ENCODE measurements at places on chromosomes 3 and 15.
A peak's percentile ranks its signal among the peaks of the same experiment; 100 is the strongest.

DNA sequence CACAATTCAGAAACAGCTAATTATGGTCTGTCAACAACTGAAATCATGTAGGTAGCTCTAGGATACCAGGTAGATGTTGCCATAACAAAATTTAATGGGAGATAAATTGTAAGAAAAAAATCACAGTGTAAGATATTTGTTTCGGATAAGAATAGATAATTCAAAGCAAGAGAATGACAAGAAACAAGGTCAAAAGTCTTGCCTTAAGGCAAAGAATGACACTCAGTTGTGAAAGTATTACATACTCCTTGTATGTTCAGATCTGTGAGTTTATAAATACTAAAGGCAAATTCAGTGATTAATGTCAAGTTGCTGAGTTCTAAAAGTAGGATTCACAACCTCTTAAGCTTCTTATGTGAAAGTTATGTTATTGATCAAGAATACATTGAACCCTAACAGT, 772.2 kb upstream of the SGO1 start:
- DNase-seq = no peak

- DNase-seq = no peak
These were observed 604 bp upstream of the MED12L start for GRCh38 chr3:151084893-151085226.

DNA sequence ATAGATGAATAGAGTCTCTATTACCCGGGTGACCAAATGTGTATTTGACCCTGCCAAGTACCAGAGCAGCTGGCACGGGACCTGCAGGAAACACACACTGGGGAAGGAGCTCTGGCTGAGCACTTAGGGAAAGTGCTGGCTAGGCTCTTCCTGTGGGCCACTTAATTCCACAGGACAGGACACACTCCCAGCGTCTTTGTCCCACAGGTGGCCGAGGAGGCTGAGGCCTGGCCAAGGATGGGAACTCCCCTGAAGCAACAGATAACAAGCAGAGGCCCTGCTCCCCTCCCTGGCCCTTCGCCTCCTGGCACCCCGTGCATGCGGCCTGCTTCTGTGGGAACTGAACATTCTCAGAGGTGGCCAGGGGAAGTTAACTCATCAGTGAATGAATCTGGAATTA, 180.8 kb downstream of the ATP10A start:
- no peak for DNase-seq

DNA sequence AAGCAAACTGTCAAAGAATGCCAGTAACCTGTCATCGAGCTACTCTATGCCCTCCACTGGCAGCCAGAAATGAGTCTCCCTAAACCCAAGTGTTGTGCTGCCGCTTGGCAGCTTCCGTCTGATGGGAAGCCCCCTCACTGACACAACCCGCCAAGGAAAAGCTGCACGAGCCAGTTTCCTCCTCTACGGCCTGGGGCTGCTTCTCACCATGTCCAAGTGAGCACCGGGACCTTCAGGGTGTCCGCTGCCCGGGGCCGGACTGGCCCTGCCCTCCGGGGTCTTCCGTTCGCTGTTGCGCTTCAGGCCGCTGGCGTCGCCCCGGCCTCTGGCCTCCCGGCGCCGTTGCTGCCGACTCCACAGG, 490 bp downstream of the TOMM70 start:
- peak; percentile 17 for DNase-seq

- DNase-seq = no peak
These were observed 108.3 kb downstream of the VPS13C start for GRCh38 chr15:61951949-61952348.

GRCh38 chr3:193212844-193213243, 28.2 kb upstream of the PLAAT1 start:
- DNase-seq = no peak

GRCh38 chr3:181933052-181933618, 221.4 kb downstream of the SOX2 start:
- no peak for DNase-seq

DNA sequence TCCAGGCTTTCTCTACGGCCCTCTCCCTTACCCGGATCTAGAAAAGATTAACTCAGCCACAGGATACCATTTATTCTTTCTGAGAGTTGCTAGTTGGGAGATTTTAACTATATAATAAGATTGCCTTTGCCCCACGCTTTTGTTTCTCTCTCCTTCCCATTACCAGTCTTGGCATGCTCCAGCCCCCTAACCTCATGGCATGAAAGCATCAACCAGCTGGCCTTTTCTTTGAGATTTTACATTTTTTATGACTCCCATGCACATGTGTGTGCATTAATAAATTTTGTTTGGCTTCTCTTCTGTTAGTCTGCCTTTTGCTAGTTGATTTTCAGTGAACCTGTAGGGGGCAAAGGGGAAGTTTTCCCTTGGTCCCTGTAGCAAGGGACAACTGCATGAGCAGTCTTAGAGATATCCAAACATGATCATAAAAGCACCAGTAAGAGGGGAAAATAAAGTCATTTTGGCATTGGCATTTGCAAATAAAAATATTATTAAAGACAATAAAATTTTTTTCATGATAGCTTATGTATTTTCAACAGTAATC, 73.6 kb downstream of the OXSM start:
- DNase-seq = no peak

- no peak for DNase-seq
These were observed 64.1 kb upstream of the GMNC start for GRCh38 chr3:190926619-190927018.

- DNase-seq = no peak
These were observed 643.2 kb downstream of the SQOR start for GRCh38 chr15:46278062-46278461.

GRCh38 chr3:137963463-137963862, 46.5 kb upstream of the CLDN18 start:
- no peak for DNase-seq

- no peak for DNase-seq
These were observed 127.0 kb upstream of the CNTN6 start for GRCh38 chr3:965826-966225.

DNA sequence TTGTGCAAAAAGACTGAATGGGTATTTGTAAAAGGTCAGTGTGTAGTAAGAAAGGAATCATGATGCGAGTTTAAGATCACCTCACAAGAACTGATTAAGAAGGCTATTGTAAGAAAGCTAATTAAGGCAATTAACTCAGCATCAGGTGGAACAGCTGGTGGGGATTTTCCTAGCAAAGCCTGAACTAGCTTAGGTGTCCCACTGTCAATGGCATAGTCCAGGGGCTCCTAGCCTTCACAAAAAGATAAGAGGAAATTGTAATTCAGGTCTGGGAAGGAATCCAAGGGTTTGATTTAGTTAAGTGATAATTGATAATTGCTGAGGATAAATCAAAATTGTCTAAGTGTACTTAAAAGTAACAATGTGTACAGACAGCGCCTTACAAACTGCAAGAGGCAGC, 901.6 kb downstream of the TUSC7 start:
- no peak for DNase-seq

DNA sequence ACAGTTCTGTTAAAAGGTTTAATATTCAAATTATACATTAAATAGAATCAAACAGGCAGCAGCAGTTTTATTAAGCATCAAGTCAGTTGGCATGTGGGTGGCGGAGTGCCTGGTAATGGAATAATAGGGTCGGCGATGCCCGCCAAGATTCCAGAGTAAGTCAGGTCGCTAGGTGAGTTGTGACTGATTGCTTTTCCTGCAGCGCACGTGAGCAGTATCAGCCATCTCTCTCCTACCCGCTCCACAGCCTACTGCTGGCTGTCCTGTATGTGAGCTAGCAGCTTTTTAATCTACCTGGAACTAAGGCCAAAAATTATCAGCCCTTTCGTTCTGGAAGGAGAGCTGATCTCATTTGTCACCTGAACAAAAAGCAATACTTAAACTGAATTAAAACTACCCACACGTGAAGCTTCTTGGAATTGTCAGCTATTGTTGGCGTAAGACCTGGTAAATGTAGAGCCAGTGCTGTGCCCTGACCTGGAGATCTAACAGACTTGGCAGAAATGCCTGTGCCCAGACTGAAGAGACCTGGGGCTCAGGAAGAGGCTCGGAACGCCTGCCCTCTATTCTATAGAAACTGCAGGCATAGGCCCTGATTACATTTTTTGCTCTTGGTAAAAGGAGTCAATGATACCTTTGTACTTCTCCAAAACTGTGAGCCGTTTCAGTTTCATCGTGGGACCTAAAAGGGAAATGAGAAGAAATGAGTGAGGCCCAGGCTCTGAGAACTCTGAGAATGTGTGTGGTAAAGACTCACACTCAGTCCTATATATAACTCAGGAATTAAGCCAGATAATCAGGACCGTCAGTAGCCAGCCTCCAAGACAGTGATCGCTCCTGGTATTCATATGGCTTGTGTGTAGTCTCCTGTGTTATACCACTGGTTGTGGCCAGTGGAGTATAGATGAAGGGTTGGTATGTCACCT, 21.9 kb downstream of the IDH3A start:
- DNase-seq = no peak

DNA sequence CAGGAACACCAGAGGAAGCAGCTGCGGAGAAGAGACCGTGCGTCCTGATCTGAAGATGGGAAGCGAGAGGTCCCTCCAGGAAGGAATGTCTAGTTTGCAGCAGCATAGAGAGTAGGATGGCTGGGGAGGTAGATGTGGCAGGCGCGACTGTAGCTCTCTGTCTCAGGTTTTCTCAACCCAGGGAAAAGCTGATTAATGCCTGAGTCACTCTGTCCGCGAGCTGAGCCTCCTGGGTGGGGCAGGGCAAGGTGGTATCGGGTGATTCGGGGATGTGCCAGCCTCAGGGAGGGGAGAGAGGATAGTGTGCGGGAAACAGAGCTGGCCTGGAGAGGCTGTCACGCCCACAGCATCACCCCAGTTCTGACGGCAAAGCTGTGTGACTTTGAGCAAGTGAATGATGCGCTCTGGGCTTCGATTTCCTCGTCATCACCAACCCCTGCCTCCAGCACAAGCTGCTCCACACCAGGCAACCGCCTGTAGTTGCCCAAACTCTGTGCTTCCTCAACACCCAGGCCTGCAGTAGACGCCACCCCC, 28.4 kb downstream of the CPN2 start:
- no peak for DNase-seq

- DNase-seq = no peak
These were observed 18.6 kb downstream of the PLD1 start for GRCh38 chr3:171791692-171792076.

DNA sequence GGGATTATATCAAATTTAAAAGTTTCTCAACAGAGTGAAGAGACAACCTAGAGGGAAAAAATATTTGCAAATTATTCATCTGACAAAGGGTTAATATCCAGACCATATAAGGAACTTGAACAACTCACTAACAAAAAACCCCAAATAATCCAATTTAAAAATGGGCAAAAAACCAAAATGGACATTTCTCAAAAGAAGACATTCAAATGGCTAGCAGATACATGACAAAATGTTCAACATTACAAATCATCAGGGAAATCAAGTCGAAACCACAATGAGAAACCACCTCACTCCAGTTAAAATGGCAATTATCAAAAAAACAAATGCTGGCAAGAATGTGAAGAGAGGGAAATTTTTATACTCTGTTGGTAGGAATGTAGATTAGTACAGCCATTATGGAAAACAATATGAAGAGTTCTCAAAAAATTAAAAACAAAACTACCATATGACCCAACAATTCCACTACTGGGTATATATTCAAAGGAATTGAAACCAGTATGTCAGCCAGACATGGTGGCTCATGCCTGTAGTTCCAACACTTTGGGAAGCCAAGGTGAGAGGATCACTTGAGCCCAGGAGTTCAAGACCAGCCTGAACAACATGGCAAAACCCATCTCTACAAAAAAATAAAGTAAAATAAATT, 88.5 kb downstream of the CSNK1G1 start:
- no peak for DNase-seq

DNA sequence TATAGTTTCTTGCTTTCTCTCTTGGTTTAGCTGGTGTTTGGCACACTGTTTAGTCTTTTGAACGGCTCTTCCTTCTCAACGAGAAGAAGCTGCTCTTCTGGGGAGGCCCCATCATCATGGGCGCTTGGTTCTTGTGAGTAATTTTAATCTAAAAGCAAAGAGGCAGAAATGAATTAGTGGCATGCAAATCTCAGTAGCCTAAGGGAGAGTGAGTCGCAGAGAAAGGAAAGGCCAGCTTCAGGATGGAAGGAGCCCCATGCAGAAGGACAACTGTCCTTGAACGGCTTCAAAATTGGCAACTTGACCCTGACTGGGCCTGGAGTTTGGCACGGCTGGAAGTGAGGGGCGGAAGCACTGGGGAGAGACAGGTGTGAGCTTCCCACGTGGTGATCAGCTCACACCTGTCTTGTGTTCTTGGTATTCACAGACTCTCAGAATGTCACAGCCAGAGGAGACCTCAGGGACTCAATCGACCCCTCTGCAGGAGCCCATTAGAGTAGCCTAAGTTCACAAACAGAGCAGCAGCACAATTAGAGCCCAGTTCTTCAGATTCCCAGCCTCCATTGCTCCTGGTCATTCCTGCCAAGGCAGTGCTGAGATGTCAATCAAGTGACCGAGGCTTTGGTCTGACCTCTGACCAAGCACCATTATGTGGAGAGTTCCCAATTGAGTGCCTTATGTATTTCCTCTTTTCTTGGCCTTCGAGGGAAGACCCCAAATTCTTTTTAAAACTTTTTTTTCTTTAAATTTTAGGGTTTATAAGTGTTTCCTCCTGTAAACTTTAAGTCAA, 41.3 kb upstream of the ETV5 start:
- DNase-seq = no peak

DNA sequence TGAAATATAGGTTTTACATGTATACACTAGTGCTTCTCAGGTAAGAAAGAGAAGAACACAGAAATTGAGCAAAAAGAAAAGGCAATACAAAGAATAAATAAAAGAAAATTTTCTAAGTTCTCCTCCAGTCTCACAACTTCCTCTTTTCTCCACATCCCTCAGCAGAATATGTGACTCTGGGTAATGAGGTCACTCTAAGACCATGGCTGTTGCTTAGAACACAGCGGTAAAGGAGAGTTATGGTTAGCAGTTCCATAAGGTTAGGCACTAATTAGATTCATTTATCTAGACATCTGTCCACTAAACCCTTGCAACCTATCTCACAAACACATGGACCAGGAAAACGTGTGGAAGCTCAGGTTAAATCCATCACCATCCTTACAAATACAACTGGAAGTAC, 47.9 kb downstream of the IGSF11 start:
- no peak for DNase-seq

DNA sequence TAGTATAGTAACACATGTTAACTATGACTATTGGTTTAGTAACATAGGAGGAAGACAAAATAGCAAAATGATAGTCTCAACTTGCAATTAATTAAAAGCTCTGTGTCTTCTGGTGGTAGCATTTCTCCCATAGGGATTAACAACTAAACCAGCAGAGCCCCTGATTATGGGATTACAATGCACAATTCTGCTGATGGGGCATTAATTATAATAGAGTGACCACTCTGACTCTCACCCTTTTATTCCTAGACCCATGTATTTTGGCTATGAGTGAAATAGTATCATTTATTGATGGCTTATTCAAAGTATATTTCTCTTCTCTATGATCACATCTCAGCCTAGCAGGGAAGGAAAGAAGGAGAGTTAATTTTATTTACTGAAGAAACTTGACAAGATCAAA, 17.5 kb upstream of the GOLGA8B start:
- DNase-seq = no peak

- DNase-seq = no peak
These were observed 123.8 kb downstream of the TIGIT start for GRCh38 chr3:114417675-114418074.

DNA sequence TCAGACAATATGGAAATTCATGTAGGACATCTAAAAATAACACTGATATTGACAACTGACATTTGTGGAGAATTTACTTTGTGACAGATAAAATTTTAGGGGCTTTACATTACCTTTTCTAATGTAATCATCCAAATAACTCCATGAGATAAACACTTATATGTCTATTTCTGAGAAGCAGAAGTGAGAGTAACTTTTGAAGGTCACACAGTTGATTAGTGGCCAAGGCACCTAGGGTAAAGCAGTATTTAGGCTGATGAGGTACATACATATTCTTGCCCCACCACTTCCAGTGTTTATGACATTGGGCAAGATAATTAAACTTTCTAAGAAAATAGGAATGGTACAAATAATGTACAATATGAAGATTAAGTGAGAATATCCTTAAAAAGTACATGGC, 248.4 kb downstream of the CPNE4 start:
- no peak for DNase-seq

Measured in CD4-positive, alpha-beta T cell treated with Interleukin-15 for 4 hours (primary cell).